ENCODE measurements at places on chromosomes 1 and 21.

- no peak for DNase-seq
These were observed 5.2 kb downstream of the PPFIA4 start for GRCh38 chr1:203031467-203031866.

- DNase-seq = no peak
These were observed 2.4 kb upstream of the TMEM52 start for GRCh38 chr1:1921459-1921862.

DNA sequence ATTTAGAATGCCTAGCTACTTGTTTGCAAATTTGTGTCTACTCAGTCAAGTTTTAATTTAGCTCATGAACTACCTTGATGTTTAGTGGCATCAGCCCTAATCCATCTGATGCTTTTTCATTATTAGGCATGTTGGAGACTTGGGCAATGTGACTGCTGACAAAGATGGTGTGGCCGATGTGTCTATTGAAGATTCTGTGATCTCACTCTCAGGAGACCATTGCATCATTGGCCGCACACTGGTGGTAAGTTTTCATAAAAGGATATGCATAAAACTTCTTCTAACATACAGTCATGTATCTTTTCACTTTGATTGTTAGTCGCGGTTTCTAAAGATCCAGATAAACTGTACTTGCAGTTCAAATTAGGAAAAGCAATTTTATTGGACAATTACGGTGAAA, 7.6 kb downstream of the SOD1 start:
- no peak for DNase-seq

- DNase-seq = no peak
These were observed 293.9 kb downstream of the BRINP2 start for GRCh38 chr1:177464686-177465085.

DNA sequence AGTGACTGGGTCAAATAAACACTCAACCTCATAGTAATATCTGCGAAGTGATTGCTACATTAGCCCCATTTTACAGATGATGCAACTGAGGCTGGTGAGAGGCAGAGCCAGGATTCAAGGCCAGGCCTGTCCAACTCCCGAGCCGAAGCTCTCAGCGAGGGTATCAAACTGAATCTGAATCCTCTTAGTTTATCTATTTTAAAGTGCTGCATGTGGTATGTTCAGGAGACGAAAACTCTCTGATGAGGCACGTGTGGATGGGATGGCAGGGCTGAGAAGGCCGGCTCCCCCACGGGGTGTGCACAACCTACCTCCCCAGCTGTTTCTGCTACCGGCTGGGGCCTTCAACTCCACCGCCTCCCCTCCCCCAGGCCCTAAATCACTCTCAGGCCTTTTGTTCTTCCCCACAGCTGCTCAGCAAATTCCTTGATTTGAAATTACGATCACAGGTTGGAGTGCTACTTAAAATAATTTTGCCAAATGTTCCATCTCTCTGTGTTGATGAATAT, 171.8 kb downstream of the TOMM20 start:
- no peak for DNase-seq

GRCh38 chr21:41876928-41877652, 2.1 kb downstream of the PRDM15 start:
- no peak for DNase-seq

DNA sequence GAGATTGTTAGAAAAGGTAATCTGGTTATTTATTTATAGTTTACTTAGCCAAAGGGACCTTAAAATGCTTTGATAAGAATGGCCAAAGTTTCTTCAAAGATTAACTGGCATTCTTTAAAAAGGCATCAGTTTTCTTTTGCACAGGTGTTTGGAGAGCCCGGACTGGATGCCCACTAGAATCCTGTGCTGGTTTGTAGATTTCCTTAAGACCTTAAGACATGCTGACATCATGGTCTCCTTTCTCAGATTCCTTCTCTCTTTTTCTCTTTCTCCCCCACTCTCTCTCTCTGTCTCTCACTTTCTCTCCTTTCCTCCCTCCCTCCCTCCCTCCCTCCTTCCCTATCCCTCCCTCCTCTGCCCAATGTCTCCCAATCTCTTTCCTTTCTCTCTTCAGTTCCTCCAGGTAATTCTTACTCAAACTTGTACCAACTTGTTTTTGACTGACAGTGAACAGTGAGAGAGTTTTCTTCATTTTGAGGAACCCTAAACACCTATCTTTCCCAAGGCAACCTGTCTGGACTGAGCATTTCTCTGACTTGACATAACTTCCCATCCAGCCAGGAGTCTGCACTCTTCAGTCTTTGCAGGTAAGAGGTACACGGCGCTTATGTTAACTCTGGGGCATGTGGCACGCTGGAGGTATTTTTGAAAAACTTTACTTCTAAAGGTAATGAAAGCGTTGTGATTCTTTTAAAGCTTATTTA, at the start of gene KCNJ15:
Gene KCNJ15, plus strand, starts transcription at position 393 of the 704 bp plus-strand sequence. CDS start 42,271 bp downstream, outside the sequence.
- DNase-seq = no peak

GRCh38 chr1:2836333-2836970, 35.0 kb upstream of the TTC34 start:
- DNase-seq = no peak

GRCh38 chr1:25727635-25728286, 72.2 kb upstream of the SELENON start:
- no peak for DNase-seq

DNA sequence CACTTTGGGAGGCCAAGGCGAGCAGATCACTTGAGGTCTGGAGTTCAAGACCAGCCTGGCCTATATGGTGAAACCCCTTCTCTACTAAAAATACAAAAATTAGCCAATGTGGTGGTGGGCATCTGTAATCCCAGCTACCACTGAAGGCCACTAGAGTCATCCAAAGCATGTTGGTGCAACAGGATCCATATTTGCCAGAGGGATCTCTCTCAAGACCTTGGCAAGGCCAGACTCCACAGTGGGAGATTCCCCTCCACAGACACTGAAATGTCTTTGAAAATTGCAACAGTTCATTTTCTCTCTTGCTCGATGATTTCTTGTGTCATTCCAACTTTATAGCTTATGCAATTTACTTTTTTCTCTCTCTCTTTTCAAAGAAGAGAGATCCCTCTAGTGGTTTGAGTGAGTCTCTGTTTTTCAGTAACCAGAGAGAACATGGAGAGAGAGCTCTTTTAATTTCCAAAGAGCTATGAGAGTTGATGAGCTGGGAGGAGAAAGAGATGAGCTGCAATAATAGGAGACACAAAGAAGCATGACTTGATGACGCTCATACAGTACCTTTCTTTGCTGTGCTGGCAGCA, 176.8 kb upstream of the USP25 start:
- DNase-seq = no peak

DNA sequence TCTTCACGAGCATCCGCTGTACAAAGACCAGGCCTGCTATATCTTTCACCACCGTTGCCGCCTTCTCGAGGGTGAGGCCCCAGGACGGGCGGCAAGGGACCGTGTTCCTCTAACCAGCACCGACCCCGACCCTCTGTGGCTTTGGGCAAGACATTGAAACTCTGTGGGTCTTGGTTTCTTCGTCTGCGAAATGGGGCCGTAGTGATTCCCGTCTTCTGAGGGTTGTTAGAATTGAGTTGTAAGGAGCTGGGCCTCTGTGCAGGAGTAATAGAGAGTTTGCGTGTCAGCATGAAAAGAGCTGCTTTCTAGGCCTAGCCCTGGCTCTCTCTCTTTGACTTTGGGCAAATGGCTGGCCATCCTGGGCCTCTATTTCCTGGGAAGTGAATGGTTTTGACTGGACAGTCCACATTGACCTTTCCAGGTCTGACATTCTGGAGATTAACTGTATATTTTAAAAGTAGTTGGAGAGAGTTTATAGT, 591 bp downstream of the MRPL37 start:
- no peak for DNase-seq
